ENCODE measurements at places on chromosomes 13 and 19.
A peak's percentile ranks its signal among the peaks of the same experiment; 100 is the strongest.

DNA sequence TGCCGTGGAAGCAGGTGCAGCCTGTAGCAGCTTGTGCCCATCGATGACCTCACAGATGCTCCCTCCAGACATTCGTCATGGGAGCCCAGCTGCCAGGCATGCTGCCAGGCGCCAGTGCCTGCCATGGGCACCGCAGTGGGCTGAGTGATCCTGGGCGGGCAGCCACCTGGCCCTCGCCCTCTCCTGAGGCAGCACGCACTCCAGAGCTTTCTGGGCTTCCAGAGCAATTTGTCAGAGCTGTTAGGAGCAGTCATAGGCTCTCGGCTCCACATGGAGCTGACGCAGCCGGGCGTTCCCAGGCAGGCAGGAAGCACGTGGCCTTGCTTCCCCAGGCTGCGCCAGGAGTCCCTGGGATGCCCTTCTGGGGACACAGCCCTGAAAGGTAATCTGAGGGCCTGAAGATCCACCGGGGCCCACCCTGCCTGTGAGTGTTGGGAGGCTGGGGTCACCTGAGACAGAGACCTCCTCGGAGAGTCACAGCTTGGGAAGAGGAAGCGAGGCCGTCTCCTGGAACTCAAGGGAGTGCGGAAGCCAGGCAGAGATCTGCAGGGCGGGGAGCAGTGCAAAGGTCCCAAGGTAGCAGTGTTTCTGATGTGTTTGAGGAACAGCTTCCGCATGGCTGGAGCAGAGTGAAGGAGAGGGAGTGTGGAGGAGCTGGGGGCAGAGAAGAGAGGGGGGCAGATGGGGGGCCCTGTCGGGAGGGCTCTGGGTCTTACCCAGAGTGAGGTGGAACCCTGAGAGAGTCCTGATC, 50.6 kb downstream of the DPF1 start:
- DNase-seq, result no peak

DNA sequence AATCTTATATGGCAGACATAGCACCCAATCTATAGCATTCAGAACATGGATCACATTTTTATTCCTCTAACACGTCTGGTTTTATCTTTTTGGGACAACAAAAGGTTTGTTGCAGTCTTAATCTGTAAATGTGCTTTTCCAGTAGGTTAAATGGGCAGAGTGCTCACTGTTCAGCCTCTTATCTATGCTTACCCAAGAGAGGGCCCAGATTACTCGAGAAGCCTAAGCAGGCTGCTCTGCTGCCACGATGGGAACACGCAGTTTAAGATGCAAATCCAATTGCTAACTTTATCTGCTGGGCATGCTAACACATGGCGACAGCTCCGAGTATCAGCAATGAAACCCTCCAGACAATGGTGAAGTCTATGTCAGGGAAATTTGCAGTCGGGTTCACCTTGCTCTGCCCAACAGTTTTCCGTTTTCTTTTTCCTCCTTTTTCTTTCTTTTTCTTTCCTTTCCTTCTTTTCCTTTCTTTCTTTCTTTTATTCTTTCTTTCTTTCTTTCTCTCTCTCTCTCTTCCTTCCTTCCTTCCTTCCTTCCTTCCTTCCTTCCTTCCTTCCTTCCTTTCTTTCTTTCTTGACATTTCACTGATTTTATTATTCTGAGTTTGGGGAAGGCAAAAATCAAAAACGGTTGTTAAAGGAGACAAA, 115.3 kb downstream of the RBM26 start:
- DNase-seq, result no peak

DNA sequence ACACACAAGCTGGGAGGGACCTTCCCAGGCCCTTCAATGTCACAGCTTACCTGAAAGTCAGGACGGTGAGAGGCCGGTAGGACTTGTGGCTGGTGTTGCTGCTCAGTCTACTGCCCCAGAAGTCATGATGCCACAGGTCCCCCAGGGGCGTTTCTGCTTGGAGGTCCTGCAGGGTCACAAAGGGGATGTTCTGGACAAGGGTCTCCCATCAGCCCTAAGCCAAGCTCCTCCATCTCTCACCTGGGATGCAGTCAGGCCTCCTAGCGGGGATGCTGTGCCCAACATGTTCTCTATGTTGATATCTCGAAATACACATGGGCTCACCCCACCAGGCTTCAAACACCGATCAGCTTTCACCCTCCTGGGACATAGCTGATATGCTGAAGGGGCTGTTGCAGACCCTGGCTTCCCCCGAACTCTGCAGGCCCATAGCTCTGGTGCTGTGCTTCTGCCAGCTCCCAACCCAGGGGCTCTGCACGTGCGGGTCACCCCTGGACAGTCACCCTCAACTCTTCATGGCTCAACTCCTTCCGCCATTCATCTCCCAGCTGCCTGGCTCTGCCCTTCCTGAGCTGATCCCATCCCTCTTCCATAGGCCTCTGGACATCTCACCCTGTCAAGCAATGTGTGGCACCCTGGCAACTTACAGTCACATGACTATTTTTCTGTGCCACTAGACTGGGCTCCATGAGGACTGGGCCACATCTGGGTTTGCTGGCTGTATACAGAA, 10.3 kb downstream of the TMTC4 start:
- no peak for DNase-seq

DNA sequence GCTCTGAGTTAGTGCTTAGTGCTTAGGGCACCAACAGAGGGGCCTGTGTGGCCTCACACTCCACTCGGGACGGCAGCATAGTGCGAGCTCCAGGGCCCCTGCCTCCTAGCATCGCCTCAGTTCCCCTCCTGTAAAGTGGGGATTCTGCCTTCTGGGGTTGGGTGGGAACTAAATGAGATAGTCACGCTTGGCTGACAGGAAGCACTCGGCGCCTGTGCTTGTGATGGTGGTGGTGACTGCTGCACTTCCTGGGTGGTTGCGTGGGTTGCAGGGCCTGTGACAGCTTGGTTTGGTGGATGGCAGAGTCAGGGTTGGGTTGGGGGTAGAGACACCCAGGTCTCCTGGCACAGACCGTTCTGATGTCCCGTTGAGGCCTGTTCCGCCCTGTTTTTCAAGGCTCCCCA, 7.7 kb downstream of the PLEKHF1 start:
- peak; percentile 86 for DNase-seq

DNA sequence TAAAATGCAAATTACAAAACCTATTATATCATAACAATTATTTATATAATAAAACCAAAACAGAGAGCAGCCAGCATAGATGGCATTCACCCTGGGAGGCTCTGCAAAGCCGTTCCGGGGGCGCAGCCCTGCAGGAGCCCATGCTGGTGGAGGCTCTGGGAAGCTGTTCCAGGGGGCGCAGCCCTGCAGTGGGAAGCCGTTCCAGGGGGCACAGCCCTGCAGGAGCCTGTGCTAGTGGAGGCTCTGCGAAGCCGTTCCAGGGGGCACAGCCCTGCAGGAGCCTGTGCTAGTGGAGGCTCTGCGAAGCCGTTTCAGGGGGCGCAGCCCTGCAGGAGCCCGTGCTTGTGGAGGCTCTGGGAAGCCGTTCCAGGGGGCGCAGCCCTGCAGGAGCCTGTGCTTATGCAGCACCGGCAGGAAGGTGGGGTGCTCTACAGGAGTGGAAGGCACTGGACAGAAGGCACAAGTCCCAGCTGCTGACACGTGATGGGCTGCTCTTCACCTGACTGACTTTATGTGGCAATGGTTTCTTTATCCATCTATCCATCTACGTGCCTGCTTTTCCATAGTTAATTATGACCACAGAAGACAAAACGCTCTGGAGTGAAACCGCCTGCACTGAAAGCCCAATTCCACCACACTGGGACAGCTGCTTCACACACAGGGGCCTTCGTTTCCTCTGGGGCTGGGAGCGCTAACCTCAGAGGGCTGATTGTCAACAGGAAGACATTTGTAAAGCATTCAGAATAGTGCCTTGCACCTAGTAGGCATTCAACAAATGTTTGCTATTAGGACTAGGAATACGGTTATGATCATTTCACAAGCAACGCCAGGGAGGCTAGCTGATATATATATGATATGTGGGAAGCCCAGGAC, 23.7 kb downstream of the PCID2 start:
- no peak for DNase-seq

DNA sequence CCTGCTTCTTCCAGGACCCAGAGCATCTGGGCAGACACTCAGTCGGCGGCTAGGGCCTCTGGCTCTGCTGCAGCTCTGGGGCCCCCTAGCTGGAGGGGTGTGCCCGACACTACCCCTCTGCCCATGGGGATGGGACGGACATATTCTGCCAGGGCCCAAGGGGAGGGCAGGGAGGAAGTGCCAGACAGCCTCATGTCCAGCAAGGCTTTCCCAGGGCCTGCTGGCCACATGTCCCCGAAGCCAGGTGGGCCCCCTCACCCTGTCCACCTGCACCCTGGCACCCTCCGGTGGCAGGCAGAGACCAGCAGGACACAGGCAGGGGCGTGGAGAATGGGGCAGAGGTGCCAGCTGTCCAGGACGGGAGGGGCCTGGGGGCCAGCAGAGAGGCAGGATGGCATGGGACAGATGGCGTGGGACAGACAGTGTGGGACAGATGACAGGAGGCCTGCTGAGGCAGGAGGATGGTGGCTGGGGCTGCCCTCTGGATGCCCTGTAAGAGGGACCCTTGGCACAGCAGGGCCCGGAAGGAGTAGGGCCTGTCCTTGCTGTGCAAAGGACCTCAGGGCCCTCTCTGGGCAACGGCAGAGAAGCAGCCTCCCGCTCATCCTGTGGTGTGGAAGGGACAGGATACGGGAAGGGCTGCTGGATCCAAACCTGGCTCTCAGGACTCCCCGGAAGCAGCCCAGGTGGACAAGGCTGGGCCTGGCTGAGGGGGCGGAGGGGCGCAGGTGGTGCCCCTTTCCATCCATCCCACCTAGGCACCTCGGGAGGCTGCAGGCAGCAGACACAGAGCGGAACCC, 29.1 kb downstream of the CEBPG start:
- no peak for DNase-seq

GRCh38 chr13:36131222-36131930, at the start of gene DCLK1:
TSS of gene DCLK1 (minus strand) at chr13:36131382.
- DNase-seq, result no peak

Data from activated naive CD8-positive, alpha-beta T cell treated with anti-CD3 and anti-CD28 coated beads for 36 hours (primary cell).